ENCODE measurements at places on chromosomes 2 and 18. TPM values are rescaled to one million over a fixed set of nuclear protein-coding genes. Genes with fewer than 3 reads are reported as not detected.
A peak's percentile ranks its signal among the peaks of the same experiment; 100 is the strongest.

GRCh38 chr2:163401481-163401880, 334.3 kb downstream of the FIGN start:
- no peaks in the 10 kb centered on the region for H3K27me3 ChIP-seq
- no peaks in the 10 kb centered on the region for H3K36me3 ChIP-seq
- no peak overlapping the region for H3K27ac ChIP-seq

GRCh38 chr2:233994151-233994550, 56.4 kb upstream of the SPP2 start:
- H3K4me1 ChIP-seq: no peaks in the 10 kb centered on the region
- DNase-seq: no peak
- H3K36me3 ChIP-seq: no peaks in the 10 kb centered on the region
- no peak overlapping the region for H3K27ac ChIP-seq

DNA sequence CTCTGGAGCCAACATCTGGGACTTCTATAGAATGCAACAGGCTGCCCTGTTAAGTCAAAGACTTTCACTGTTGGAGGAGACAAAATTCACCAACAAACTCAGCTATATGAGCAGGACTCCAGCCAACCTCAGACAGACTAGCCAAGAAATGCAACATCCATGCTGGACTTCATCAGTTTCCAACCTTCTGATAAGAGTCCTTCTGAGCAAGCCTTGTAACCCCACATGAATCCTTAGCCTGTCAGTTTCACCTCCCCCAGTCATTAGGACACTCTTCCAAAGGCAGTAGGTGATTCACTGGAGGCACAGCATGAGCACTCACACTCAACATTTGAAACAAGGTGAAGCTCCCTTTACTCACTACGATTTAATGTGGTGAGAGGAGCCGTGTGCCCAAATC, 5.8 kb downstream of the TBC1D8 start:
- H3K27me3 ChIP-seq: no peaks in the 10 kb centered on the region
- H3K4me3 ChIP-seq: no peak overlapping the region
- H3K36me3 ChIP-seq: no peaks in the 10 kb centered on the region
- H3K4me1 ChIP-seq: peaks cover 33% of the 10 kb centered on the region
- no peak for DNase-seq

GRCh38 chr2:209324281-209324680, 99.6 kb upstream of the MAP2 start:
- H3K36me3 ChIP-seq: no peaks in the 10 kb centered on the region
- no peak overlapping the region for H3K4me3 ChIP-seq
- no peak overlapping the region for H3K27ac ChIP-seq
- no peaks in the 10 kb centered on the region for H3K4me1 ChIP-seq

- H3K27ac ChIP-seq: no peak overlapping the region
- no peaks in the 10 kb centered on the region for H3K36me3 ChIP-seq
- DNase-seq: no peak
- H3K4me1 ChIP-seq: peaks cover 17% of the 10 kb centered on the region
- no peak overlapping the region for H3K4me3 ChIP-seq
These were observed 95.9 kb downstream of the NEB start for GRCh38 chr2:151638191-151638933.

GRCh38 chr18:76351961-76352581, 143.0 kb downstream of the ZNF516 start:
- H3K27ac ChIP-seq: no peak overlapping the region
- H3K4me1 ChIP-seq: peaks cover 11% of the 10 kb centered on the region
- H3K27me3 ChIP-seq: no peaks in the 10 kb centered on the region
- no peak overlapping the region for H3K4me3 ChIP-seq
- no peak for DNase-seq

DNA sequence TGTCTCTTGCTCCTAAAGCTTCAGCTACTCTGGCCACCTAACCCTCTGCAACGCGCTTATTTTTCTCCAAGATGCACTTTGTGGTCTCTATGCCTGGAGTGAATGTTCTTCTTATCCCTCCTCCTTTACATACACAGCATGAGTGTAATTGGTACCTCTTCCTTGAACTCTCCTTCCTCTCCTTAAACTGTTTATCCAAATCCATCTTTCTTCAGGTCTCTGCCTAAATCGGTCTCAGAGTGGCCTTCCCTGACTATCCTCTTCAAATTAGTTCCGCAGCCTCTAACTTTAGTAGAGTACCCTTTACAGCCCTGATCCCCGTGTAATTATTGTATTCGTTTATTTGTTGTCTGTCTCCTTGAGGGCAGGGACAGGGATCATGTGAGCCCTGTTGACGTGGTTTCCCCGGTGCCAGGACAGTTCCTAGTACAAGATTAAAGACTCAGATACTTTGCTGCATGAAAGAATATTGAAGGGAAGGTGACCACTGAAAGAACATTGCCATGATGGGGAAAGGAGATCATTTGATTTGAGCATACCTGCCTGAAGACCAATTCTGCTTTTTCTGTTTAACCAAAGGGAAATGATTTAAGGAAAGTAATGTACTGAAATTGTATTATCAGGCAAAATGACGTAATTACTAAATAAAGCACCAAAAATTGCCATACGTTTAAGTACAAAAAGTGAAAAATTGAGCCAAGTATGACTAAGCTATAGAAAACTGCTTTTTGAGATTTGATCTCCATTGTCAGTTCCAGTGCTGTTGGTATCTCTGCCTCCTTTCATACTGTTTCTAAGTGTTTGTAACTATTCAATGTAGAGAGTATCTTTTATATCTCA, 1.2 kb downstream of the CNOT9 start:
- peaks cover 35% of the 10 kb centered on the region for H3K4me1 ChIP-seq
- DNase-seq: no peak
- peaks cover 9% of the 10 kb centered on the region for H3K36me3 ChIP-seq
- H3K4me3 ChIP-seq: peak overlapping the region; percentile 75
- H3K27ac ChIP-seq: peak overlapping the region; percentile 93

IL1B gene
- 1.2 TPM for total RNA-seq

- H3K36me3 ChIP-seq: no peaks in the 10 kb centered on the region
- DNase-seq: no peak
- peaks cover 22% of the 10 kb centered on the region for H3K4me1 ChIP-seq
- no peak overlapping the region for H3K27ac ChIP-seq
These were observed 19.4 kb upstream of the PAX3 start for GRCh38 chr2:222318026-222318711.

DNA sequence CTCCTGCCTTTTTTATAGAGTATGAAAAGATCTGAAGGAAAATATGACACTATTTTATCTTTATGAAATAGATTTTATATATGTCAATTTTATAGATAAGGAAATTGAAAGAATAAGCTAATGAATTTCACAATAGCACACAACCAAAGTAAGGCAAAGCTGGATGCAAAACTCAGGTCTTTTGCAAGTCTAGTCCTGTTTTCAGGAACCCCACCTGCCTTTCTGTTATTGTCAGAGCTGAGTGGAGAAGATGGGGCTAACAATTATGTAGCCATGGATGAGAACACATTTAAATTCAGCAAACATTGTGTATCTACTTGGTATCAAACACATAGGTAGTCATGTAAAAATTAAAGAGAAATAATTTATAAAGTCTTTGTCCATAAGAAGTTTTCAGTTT, 161.5 kb upstream of the ZEB2 start:
- H3K36me3 ChIP-seq: no peaks in the 10 kb centered on the region
- H3K4me3 ChIP-seq: no peak overlapping the region
- DNase-seq: no peak
- no peak overlapping the region for H3K27ac ChIP-seq

FHL2 gene
- 69.2 TPM for total RNA-seq

All from suprapubic skin (tissue), 4 donors.